ENCODE measurements at places on chromosomes 7 and 10. TPM values are rescaled to one million over a fixed set of nuclear protein-coding genes. Genes with fewer than 3 reads are reported as not detected.

GRCh38 chr7:7265081-7266075 is 83.0 kb downstream of the C1GALT1 start:
- DNase-seq, result no peak

GRCh38 chr10:128274938-128275337 is 148.7 kb upstream of the MKI67 start:
- no peak for DNase-seq

DNA sequence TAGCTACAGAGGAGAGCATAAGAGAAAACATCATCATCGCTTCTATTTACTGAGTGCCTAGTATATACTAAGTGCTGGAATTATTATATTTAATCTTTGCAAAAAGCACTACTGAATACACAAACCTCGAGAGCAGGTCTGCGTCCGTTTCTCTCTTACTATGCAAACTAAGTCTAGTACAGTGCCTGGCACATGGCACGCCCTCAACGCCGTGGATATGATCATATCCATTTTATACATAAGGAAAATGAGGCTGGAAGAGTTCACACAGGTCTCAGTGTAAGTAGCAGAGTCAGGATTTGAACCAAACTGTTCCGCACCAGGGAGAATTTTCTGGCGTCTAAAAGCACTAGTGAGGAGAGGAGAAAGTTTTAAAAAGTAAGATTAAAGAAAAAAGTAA is 17.6 kb downstream of the MXI1 start:
- DNase-seq, result no peak

- DNase-seq, result peak; percentile 66
Measured at GRCh38 chr7:5523052-5523711, 99.5 kb upstream of the TNRC18 start.

GRCh38 chr10:81679291-81679690 is 195.7 kb upstream of the NRG3 start:
- no peak for DNase-seq

The AFAP1L2 gene
- total RNA-seq, result 35.4 TPM

The SOSTDC1 gene
- total RNA-seq, result not detected

The CPED1 gene
- 2.4 TPM for total RNA-seq

DNA sequence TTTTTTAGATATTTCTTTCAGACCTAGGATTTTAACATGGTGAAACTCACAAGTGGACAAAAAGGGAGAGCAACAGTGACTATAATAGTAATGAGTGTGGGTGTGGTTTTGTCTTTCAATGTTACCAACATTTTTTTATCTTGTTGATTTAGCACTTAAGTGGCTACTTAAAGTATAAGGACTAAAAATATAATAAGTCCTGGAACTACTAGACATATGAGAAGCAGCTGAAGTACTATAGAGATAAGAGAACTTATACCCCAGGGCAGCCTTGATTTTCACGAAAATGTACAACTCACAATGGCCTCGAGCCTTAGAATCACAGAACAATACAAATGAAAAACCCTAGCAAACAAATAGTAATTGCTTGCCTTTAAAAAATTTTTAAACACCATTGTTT is 1151.8 kb downstream of the TYW1 start:
- DNase-seq, result no peak

DNA sequence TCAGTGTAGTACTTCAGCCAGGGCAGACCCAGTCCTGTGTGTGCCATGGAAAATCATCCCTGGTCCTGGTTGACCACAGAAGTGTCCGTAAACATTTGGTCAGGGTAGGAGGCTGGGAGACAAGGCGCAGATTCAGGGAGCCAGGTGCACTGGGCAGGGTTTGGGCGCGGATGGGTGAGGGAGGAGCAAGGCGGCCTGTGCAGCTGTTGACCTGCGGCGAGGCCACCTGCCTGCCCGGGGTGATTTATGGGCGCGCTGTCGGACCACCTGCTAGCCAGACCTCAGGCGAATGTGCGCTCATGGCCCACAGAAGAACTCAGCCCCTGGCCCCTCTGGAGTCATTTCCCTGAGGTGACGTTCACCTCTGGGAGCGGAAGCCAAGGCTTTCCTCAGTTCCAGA is 6.6 kb downstream of the SFRP5 start:
- DNase-seq, result no peak

- no peak for DNase-seq
Measured at GRCh38 chr7:126424985-126425384, 827.8 kb downstream of the GRM8 start.

DNA sequence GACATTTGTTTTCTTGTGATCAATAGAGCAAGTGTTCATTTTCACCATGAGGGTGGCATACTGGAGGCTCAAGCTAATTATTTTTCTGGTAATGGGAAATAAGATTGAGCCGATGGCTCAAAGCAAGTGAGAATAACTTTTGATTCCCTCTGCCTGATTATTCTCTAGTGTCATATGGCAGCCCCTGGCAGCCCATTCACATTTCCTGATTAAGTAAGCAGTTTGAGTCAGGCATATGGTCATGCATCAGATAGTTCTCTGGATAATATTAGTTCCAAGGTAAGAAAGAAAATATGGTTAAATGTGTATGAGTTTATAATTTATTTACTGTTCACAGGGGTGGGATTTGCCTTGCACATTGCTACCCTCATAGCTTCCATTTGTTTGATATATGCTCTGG is 109.2 kb downstream of the DYNC1I1 start:
- DNase-seq, result no peak

DNA sequence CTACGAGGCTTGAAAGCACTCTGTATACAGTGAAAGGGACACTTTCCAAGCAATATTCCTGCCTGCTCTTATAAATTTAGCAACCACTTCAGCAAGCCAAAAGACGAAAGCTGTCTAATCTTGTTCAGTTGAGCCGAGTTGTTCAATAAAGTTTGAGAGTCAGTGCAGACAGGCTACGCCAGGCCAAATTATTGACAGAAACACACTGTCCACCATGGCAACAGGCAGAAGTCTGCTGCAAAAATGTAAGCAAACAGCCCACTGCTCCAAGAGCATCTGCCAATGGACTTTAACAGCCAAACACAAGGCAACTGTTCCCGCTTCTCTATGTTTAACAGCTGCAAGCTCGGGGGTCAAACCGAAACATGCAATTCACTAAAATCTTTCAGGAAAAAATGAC is 85.7 kb downstream of the GLI3 start:
- DNase-seq, result no peak

The ADCYAP1R1 gene
- not detected for total RNA-seq

DNA sequence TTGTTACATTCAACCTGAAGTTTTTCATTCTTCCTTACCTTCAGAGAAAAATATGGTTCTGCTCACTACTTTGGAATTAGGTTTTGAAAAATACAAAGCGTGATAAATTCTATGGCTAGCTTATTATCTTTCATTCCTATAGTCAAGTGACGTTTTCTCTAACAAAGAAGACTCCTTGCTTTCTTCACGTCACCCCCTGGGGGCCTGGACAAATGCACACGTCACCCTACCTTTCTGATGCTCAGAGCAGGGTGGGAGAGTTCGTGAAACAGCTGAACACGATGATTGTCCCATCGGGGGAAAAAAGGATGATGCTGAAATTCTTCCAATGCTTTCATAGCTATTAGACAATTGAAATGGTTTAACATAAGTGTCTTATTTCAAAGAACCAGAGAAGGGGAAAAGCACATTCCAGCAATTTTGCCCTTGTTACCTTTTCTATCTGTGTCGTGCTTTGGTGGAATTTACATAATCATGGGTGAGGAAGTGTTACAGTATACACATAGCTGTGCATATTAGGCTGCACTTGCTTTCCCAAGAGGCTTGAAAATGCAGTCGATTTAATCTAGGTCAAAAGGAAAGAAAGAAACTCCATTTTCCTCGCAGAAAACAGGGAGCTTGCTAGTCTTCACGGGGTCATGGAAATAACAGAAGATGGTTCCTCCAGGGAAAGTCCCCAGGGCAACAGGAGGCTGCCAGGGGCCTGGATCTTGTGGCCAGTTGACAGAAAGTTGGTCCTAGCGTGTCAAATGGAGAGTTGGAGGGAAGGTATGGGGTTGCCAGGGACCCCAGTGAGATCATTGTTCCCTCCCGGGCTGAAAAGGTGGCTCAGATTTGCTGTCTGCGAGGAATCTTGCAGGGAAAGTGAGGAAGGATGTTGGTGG is 189.2 kb downstream of the CELF2 start:
- DNase-seq, result no peak

DNA sequence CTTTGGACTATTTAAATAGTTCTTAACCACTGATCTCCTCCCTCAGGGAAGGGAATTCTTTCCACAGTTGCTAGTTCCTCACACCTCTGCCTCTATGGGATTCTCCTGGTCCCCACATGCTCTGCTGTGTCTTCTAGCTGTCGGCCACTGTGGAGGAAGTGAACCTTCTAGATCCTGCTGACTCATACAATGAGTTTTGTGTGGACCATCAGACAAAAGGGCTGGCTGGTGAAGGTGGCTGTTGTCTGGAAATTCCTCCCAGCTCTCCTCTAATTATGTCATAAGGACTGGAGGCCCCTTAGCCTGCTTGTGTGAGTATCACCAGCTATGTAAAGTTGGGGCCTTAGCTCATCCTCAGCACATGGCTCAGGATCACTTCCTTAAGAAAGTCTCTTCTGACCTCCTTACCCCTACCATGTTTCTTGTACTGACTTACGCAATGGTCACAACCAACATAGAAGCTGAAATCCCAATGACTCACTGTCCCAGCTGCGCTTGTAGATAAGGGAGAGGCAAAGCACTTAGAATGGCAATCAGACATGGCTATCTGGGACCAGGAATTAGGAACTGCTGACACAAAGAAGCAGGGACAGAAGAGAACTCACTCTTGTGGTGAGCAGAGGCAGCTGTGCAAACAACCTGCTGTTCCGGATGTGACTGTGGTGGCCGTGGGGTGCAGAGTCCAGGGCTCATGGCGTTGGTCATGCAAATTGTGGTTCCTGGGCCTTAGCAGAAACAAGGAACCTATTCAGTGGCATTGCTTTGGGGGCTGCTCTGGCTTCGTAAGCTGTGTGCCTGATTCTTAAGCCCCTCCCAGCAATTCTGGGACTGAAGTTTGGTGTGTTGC is 2.5 kb upstream of the MACC1 start:
- DNase-seq, result peak; percentile 83

- no peak for DNase-seq
Measured at GRCh38 chr7:35723011-35723410, 28.1 kb upstream of the HERPUD2 start.

The ZWINT gene
- 102 TPM for total RNA-seq

DNA sequence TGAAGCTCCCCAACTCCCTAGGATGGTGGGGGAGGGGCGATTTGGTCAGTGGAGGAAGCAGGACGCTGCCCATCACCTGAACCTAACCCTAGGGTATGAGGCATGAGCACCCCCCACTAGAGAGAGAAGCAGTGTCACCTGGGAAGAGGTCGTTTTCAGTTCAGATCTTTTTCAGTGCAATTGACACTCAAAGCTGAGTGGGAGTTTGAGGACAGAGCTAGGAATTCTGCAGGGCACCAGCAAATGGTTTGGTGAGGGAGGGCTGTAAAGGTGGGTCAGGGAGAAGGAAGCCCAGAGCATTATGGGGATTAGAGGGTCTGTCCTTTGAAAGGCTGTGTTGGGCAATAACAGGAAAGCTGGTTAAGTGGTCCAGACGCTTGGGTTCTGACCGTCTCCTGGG is 10.9 kb downstream of the BPGM start:
- DNase-seq, result no peak

DNA sequence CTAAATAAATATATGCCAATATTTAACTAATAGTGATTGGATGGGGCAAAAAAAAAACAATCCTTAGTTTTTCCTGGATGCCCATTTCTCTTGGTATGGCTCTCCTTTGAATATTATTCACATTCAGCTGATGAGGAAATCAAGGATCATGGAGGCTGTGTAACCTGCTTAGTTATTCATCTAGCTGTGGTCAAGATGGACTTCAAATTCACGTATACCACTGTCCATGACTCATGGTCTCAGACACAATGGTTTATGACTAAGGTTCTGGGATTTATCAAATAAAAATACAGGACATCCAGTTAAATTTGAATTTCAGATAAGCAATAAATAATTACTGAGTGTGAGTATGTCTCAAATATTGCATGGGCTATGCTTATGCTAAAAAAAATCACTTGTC is 191.5 kb upstream of the CELF2 start:
- peak; percentile 64 for DNase-seq

- no peak for DNase-seq
Measured at GRCh38 chr10:122590153-122590552, 29.6 kb downstream of the DMBT1 start.

DNA sequence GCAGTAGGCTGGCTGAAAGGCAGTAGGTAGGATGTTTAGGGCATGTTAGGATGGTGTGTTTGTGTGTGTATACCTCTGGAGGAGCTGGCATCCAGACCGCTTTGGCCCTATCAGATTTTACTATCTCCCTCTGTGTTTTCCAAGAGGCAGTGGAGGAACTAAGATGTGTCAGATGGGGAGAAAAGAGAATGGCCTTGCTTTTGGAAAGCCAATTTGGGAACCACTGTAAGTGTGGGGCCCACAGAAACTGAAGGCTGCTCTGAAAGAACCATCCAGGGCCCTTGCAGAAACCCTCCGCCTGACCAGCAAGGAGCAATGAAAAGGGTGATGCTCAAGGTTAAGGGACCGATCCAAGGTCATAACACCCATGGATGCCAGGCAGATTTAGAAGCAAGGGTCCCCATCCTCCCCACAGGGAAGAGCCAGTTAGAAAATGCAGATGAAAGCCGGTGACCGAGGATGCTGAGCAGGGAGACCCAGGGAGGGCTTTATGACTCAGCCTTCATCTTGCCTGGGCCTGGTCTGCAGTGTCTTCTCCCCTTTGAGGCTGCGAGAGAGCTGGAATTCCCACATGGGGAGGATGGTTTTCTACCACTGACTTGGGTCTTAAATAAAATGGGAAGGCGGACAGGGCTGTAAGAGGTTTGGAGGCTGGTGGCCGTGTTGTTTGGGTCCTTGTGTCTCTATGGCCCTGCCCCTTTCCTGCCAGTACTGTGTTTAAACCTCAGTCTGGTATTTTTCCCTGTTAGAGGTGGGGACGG is 275.8 kb downstream of the LRMDA start:
- DNase-seq, result no peak

DNA sequence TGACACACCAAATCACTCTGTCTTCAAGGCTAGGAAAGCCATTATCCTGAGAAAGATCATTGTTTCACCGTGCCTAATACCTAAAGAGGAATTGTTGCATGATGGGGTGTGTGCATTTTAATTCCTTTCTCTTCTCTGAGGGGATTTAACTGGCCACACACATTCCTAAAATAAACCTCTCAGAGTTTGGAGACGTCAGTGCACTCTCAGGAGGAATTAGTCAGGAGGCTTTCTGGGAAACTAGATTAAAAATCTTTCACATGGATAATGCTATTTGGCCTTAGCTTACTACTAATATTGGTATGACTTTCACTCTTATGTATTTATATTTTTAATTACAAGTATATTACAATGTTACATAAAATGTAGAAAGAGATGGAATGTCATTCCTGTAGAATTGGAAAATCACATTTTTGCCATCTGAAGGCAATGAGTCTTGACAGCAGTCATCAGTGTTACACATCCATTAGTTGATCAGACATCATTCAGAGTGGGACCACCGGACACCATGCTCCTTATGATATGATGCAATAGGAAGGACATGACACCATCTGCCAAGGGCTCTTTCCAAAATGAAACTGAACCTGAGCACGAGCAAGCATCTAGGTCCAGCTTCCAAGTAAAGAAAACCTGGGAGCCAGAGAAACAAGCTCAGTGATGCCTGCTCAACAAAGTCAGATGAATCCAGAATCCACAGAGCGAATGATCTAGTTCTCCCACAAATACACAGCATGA is 43.1 kb upstream of the TMEM273 start:
- no peak for DNase-seq

Measured in PC-9 (cell line).